K562 (cell line): ENCODE measurements at places on chromosomes 11 and 22. TPM values are rescaled to one million over a fixed set of nuclear protein-coding genes. Genes with fewer than 3 reads are reported as not detected.

- no peak for DNase-seq
Measured at GRCh38 chr11:134365011-134365925, 33.5 kb downstream of the GLB1L2 start.

DNA sequence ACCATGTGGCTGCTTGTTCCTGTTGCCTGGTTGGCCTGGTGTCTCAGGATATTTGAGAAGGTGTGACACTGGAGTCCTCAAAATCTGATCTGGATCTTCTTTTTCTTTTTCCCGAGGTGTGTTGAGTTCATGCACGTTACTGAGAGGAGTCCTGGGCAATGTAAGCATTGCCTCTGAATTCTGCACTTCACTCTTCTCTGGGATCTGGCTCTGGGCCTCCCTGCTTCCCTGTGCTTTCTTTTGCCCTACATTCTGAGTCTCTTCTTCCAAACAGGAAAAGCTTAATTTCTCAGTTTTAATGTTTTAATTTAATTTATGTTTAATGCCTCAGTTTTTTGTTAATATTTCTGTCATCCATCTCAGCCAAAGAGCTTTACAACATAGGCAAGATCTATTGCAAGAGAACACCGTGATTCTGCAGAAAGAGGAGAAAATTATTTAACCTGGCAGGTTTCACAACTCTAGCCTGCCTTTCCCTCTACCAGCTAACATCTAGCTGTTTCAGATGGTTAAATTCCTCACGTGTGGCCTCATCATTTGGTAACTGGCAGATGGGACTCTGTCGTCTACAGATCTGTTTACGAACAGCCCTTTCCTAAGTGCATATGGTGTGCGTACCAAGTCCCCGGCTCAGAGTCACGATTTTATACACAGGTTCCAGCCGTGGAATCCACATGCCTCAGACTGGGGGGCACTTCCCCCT lies 24.7 kb downstream of the LDLRAD3 start:
- DNase-seq = no peak

DNA sequence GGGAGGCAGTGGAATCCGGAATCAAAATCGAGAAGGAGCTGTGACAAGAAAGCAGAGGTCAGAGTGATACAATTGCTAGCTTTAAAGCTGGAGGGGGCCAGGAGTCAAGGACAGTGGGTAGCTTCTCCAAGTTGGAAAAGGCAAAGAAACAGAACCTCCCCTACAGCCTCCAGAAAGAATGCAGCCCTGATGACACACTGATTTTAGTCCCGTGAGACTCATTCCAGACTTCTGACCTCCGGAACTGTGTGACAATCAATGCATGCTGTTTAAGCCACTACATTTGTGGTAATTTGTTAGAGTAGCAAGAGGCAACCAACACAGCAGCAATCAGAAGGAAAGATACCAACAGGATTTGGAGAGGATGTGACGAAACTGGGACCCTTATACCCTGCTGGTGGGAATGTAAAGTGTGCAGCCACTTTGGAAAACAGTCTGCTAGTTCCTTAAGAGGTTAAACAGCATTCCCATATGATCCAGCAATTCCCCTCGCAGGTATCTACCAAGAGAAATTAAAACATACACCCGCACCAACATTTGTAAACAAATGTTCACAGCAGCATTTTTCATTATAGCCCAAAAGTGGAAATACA lies 66.7 kb downstream of the DSCAML1 start:
- DNase-seq = no peak

DNA sequence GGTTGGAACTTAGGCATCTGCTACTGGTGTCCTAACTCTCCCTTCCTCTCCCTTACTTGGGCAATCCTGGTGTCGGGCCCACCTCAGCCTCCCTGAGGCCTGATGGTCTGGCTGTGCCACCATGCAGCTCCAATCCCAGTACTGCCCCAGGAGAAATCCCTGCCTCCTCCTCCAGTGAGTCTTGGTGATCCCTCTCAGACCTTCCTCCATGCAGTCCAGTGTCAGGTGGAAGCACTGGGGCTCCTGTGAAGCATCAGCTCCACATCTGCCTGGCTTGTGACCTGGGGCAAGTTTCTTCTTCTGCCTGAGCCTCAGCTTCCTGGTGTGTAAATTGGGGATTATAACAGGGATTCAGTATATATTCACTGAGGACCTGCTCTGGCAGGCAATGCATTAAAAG lies 1.8 kb upstream of the PELI3 start:
- no peak for DNase-seq

The TRIM77 gene
- total RNA-seq = not detected in 2 replicates
